MCF 10A (cell line): ENCODE measurements at places on chromosomes 3 and 15. TPM values are rescaled to one million over a fixed set of nuclear protein-coding genes. Genes with fewer than 3 reads are reported as not detected.

C3orf49 gene
- total RNA-seq: not detected in 2 replicates

DUOX1 gene
- total RNA-seq: 15.1 and 16.9 TPM in 2 replicates

CFAP100 gene
- not detected in 2 replicates for total RNA-seq

PRR20G gene
- not detected in 2 replicates for total RNA-seq

RASL12 gene
- not detected in 2 replicates for total RNA-seq

GPR15 gene
- total RNA-seq: not detected in 2 replicates

MASP1 gene
- total RNA-seq: not detected in 2 replicates

STRC gene
- 0.98 and 1.0 TPM in 2 replicates for total RNA-seq

VILL gene
- total RNA-seq: not detected in 2 replicates
